ENCODE measurements at places on chromosomes 1 and 21.

- DNase-seq, result no peak
Measured at GRCh38 chr1:9946315-9946714, 3.0 kb downstream of the NMNAT1 start.

GRCh38 chr1:230386637-230387262 lies 39.4 kb downstream of the PGBD5 start:
- no peak for DNase-seq

DNA sequence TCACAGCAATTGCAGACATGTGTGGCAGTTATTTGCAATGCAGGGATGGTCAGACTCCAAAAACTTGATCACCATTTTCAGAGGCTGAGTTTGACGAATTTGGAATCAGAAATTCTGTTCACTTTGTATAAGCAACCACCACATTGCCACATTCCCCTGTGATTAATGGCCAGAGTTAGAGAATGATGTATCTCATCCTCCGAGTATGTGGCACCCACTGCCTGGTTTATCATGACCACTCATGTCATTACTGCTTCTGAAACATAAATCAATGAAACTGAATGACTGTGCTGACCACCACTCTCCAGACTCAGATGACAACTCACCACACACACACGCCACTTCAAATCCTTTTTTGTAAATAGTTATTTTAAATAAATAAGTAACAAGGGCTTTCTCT lies 66.6 kb upstream of the CACHD1 start:
- no peak for DNase-seq

DNA sequence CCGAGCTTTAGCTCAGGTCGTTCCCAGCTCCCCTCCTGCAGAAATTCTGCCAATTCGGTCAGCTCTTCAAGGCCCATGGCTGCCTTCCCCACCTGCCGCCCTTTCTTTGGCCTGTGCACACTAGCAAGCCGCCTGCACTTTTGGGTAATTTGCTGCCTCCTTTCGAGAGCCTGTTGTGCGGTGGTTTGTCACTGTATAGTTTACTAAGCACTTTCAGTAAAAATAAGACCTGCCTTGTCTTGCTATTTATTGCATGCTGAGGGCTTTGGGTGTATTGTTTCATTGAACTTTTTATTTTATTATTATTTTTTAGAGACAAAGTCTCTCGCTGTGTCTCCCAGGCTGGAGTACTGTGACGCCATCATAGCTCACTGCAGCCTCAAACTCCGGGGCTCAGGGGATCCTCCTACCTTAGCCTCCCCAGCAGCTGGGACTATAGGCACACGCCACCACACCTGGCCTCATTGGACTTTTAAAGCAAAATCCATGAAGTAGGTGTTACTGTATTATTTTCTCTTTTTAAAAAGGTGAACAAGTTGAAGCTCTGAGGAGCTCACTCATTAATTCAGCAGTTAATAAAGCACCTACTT lies 1.1 kb upstream of the FABP3 start:
- DNase-seq, result no peak

- DNase-seq, result no peak
Measured at GRCh38 chr21:45122432-45123132, 48.2 kb downstream of the ADARB1 start.

DNA sequence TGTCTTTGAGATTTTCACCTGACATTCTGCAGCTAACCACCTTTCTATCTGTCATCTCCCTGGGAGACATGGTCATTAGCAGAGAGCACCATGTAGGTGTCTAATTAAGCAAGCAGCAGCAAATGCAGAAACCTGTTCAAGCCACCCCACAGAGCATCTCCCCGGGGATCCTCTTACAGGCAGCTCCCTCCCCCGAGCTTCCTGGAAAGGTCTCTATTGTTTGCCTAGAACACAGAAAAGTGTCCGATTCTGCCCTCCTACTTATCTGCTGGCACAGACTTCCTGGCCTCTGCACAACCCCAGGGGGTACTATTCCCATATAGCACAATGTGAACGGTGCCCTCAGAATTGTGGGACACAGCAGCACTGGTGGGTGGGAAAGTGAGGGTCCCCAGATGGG lies 46.1 kb downstream of the PLEKHA6 start:
- DNase-seq, result no peak

- DNase-seq, result no peak
Measured at GRCh38 chr1:90346757-90347156, 351.8 kb downstream of the ZNF326 start.

DNA sequence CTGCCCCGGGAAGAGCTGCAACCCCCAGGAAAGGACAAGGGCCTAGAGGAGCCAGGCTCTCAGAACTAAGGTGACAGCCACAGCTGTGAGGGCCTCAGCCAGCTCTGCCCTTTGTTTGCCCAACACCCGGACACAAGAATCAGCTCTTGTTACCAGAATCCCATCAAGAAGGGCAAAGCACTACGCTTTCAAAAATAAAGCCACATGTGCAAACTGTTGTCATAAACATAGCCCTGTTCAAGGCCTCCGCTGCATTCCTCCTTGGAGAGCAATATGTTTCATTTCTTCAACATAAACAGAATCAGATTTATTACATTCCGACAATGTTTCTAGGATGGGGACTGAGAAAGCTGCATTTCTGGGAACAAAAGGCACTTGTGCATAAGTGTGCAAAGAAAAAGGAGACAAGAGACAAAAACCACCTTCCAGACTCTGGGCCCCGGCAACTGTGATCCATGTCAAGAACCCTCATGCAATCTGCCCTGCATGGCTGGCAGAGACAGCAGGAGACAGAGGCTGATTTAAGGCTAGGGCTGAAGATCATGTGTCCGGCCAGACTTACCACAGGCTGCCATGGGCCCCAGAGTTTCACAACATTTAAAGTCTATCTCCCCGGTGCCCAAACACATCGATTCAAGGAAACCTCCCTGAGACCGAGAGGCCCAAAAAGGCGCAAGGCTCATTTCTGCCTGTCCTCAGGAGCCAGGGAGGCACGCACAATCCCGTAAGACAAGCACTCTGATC lies 71.0 kb downstream of the SSBP3 start:
- DNase-seq, result peak; percentile 15

DNA sequence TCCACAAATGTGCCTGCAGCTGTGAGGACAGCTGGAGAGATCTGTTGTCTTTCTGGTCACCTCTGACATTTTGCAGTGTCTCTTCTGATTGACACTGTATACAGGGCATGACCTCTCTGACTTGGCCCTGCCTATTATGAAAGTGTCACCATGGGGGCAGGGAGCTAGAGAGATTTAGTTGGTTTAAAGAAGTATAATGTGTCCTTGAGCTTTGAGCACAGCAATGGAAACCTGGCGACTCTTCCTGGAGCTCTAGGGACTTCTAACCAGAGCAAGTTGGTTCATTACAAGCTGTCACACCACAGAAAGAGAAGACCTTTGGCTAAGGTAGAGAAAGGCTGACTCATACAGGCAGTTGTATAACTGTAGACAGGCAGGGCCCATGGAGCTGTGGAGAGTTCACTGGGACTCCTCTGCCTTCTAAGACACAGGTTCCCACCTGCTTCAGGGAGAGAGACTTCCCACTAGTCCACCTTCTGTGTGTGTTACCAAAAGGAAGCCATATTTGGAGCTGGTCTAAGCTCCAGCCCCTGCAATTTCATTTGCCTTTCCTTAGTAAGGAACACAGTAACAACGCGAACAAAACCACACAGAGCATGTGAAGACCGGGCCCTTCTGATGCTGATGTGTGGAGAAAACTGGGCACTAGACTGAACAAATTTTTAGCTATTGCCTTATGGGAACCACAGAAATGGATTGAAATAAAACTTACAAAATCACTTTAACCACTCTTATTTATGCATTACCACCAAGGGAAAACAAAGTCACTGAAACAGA lies 90.5 kb upstream of the ADAR start:
- no peak for DNase-seq

- DNase-seq, result no peak
Measured at GRCh38 chr1:246351721-246352120, 155.4 kb downstream of the SMYD3 start.

DNA sequence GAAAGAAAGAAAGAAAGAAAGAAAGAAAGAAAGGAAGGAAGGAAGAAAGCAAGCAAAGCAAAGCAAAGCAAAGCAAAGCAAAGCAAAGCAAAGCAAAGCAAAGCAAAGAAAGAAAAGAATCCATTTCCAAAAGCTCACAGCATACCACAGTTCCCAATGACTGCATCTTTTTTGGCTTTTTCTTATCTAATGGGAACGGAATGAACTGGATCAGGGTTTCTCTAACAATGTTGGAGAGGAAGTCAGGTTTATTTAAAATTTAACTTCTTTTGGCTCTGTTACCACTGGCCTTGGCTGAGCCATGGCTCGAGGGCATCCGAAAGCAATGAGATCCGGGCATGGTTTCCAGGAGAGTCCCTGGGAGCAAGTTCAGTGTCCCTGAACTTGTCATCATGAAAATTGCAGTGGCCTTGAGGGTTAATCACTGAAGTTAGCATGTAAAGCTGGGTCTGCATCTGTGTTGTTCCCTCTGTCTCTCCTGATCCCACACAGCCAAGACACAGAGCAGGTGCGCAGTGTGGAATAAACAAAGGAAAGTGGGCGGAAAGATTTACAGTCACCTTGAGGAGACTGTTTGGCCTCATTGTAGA lies 34.6 kb upstream of the CTPS1 start:
- DNase-seq, result no peak

DNA sequence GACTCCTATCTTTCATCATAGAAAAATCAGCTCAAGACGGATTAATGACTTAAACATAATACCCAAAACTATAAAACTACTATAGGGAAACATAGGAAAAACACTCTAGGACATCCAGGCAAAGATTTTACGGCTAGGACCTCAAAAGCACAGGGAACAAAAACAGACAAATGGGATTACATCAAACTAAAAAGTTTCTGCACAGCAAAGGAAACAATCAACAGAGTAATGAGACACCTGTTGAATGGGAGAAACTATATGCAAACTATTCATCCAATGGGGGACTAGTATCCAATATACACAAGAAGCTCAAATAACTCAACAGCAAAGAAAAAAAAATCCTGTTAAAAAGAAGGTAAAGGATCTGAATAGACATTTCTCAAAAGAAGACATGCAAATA lies 18.6 kb downstream of the NSL1 start:
- no peak for DNase-seq

DNA sequence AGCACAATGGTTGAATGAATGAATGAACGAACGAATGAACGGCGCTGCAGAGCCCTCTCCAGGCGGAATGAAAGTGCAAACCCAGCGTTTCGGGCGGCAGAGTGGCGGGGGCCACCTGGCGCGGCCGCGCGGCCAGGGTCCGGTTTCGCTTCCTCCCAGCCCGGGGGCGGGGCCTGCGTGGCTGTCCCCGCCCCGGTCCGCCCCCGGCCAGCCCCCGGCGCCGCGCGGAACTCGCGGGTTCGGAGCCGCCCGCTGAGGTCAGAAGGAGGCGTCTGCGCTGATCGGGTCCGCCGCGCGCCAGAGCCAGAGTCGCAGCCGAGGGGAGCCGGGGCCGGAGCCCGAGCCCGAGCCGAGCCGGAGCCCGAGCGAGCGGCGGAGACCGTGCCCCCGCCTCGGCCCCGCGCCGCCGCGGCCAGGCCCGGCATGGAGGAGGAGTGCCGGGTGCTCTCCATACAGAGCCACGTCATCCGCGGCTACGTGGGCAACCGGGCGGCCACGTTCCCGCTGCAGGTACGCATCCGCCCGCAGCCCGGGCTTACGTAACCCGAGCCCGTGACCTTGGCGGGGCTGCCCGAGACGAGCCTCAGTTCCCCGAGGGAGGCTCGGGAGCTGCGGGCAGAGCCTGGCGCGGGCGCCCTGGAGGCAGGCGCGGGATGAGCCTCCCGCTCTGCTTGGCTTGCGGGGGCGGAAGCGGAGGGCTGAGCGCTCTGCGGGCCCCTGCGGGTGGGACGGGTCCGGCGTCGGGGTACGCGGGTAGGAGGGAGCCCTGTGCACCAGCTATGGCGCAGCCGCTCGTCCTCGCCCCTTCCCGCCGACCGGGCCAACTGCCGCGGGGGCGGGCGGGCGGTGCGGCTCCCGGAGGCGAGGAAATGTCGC lies at the start of gene PDXK:
Gene PDXK (plus strand): TSS at position 258 of the 876 bp plus-strand sequence. CDS start 166 bp downstream, at position 424.
- DNase-seq, result peak; percentile 72

- DNase-seq, result no peak
Measured at GRCh38 chr1:217907504-217907903, 276.4 kb downstream of the SPATA17 start.

DNA sequence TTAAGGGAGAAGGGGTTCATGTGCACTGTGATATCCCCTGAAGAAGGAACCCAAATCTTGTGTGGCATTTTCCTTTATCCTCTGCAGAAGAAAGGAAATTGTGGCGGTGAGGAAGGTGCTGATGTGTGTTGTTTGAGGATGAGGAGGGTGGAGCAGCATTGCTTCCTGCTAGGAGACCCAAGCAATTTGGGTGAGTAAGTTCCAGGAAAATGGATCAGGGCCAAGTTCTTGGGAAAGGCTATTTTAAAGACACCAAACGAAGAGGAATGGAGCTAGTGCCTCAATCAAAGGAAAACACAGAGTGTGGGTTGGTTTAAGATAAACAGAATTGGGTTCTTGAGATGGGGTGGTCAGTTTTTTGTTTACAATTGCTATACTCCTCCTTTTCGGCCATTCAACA lies 86.7 kb upstream of the MARK1 start:
- no peak for DNase-seq

DNA sequence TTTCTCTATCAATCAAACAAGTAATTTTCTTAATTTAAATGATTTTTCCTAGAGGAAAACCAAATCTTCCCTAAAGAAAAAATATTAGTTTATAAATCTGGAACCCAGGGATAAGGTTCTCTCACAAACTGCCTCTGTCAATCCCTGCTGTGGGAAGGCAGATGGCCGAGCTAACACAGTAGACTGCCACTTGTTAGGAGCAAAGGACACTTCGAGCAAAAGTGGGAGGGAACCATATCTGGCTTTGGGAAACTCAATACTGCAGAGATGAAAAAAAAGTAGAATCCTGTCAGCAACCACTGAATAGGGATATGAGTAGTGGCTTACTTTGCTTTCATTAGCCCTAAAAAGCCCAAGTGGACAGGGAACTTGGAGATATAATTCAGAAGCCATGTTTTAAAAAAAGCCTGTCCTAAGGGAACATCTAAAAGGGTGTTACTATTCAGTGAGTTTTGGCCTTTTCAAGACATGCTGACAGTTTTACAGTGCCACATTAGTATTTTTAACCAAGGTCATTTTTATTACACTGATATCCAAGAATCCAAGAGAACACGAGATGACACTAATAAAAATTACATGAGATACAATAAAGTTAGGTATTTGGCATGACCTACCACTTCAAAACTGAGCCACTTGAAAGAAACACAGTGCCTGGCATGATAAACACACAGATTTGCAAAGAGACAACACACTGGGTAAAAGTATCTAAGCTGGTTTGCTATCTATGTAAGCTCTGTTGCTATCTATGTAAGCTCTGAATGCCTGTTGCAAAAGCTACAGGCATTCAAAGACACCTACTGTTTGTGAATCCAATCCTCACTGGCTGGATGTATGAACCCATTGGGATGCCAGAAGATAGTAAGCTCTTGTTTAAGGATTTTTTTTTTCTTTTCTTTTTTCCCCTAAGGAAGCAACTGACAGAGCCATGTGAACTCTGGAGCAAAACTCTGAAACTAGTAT lies 21.4 kb downstream of the TEX38 start:
- no peak for DNase-seq
